ENCODE measurements at places on chromosomes 13 and 19.
A peak's percentile ranks its signal among the peaks of the same experiment; 100 is the strongest.

- DNase-seq: no peak
Observed at GRCh38 chr19:46040125-46040524, 677 bp downstream of the IGFL4 start.

- DNase-seq: no peak
Observed at GRCh38 chr13:42106998-42107397, 58.5 kb downstream of the DGKH start.

DNA sequence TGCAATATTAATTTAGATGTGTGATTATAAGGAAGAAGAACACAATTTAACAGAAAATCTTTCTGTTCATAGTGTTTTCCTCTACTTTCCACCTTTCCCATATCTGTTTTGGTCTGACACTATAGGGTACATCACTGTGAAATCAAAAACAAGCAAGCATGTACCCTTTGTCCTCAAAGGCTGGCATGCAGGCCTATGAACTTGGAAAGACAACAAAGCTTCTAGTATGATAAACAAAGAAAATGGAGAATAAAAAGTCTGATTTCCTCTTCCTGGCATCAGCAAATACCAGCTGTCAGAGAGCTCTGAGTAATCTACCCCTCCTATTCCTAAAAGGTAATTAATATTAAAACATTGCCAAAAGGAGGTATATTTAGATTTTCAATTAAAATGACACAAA, 5.6 kb upstream of the NEK3 start:
- no peak for DNase-seq

DNA sequence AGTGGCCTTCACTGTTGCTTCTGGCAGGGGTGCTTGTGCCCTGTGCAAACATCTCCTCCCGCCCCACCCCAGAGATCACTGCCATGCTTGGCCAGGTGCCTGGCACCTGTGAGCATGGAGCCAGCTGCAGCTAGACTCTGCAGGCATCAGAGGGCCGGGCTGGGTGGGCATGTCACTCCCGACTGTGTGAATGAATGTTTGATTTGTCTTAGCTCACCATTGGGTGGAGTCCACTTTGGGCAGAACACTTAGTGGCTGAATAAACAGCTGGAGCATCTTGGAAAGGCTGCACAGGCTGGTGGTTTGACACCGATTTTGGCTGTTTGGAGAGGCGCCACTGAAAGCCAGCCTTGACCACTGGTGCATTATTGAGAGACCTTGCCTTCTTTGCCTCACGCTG, 267.3 kb downstream of the DLEU7 start:
- no peak for DNase-seq

DNA sequence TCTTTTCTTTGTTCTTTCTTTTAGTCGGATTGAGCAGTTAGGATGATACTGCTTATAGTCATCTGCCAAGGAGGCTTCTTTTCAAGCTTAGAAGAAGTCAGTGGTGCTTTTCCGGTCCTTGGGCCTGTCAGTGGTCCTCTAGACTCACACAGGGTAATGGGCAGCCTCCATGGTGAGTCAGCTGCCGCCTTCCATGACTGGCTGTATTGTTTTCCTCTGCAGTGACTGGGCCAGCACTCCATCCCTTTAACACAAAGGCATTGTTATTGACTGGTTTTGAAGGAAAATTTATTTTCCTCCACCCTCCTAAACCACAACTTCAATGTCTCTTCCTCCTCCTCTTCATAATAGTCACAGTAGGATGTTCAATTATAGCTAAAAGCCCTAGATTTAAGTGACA, 47.1 kb upstream of the CNMD start:
- DNase-seq: no peak

DNA sequence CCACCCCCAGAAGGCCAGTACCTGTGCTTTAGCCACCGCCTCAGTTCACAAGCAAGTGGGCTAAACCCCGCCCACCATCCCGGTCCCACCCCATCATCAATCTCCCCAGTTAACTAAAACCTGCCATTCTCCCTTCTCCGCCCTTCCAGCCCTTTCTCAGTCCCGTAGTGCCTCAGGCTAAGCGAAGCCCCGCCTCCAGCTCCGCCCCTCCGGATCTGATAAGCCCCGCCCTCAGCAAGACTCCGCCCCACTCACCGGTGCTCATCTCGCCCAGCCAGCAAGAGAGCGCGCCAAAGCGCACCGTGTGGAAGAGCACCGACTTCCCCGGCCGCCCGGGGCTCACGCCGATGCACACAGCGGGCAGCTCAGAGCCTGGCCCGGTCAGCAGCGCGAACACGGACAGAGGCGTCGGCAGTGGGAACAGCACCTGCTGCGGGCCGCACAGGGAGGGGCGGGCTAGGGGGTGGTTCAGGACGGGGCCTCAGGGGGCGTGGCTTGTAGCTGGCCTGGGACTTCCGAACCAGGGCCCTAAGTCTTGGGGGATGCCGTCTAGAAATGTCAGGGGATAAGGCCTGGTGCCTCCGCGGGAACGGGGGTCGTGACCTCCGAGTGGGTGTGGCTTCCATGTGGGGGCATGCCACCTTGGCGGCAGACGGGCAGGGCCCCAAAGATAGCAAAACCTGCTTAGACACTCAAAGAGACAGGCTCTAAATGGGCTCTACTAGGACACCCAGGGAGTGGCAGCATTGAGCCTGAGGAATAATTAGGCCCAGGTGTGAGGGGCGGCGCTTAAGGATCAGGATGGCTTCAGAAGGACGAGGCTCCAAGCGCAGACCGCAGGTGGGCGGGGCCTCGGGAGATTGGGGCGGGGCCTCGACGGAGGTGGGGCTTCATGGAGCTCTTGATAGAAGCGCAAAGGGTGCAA, 21.4 kb downstream of the MAP4K1 start:
- no peak for DNase-seq

GRCh38 chr19:2636897-2637683, 65.4 kb downstream of the GNG7 start:
- peak; percentile 51 for DNase-seq

- no peak for DNase-seq
Observed at GRCh38 chr13:42333613-42334328, 61.8 kb downstream of the AKAP11 start.

DNA sequence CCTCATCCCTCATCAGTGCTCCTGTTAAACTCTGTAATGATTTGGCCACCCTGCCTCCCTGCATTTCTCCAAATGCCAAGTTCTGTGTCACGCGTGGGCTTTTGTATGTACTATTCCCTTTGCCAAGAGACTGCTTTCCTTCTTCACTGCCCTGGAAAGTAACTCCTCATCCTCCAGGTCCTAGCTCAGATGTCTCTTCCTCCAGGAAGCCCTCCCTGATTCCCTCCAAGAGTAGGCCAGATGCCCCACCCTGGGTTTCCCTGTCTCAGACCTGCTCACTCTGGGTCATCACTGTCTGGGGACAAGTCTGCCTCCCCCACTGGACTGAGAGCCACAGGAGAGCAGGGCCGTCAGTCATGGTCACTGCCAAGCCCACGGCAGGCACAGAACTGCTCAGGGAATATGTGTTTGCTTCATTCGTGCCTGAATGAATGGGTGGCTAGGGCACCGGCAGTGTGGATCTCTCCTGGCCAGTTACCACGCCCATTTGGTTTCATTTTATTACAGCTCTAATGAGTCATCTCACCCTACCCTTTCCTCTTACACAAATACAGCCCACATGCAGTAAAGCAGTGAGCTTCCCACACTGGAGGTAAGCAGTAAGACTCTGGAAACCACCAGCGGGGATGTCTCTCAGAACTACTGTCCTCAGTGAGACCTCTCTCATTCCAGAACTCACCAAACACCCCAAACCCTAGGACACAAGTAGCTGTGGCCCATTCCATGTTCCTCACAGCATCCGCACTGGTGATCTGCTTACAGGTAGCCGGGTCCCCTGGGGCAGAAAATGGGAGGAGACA, 12.1 kb upstream of the GPR4 start:
- no peak for DNase-seq

GRCh38 chr13:106810069-106810468, 242.1 kb upstream of the ARGLU1 start:
- no peak for DNase-seq

DNA sequence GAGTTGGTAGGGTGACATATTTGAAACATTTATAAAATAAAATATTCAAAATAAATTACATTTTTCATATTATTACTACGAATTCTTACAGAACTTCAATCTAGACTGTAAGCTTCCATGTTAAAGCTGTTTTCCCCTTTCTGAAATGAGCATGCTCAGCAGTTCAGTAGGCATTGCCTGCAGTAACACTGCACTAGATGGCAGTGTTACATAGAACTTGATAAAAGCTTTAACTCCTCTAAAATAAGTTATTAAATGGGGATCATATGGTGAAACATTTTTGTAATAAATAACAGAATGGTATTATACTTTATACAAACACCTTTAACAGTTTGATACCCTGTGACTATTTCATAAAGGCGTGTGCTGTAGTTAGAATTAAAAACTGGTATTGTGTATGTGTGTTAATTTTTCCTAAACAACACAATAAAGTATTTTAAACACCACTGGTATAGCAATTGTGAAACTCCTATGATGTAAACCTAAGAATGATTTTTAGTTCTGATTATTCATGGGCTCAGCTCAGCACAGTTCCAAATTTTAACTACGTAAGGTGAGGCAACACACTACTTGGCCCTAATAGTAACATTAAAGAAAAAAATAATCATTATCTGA, 11.6 kb upstream of the GPR18 start:
- no peak for DNase-seq

DNA sequence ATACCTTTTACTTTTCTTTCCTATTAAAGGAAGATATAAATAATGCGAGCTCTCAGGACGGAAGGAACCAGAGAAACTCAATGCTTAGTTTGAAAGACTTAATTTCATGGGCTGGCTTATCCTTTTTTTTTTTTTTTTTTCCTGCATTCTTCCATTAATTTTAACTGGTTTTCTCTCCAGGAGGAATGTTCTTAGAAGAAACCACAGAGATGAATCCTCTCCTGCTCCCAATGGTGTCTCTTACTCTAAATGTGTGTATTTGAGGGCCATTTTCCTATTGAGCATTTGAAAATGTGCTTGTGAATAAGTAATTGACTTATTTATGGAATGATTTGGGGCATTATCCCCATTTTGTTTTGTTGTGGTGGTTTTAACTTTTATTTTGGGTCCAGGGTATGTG, 494.9 kb downstream of the FOXO1 start:
- no peak for DNase-seq

GRCh38 chr13:35793823-35794222, 317.3 kb upstream of the MAB21L1 start:
- no peak for DNase-seq

DNA sequence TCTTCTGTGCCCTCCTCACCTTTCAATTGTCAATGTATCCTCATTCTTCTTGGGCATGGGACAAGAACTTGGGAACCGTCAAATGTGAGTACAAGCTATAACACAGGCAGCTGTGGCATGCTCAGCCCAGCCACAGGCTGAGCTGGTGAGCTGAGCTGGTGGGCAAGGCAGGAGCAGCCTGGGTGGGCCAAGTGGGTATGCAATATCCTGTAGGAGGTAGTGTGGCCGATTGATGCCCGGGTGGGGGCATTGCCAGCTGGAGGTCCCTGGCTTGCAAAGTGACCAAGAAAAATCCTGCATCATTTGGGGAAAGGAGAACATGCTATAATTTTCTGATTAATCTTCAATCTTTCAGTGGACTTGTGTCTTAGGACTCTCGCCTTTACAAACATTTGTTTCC, 507.2 kb upstream of the SLC10A2 start:
- no peak for DNase-seq

DNA sequence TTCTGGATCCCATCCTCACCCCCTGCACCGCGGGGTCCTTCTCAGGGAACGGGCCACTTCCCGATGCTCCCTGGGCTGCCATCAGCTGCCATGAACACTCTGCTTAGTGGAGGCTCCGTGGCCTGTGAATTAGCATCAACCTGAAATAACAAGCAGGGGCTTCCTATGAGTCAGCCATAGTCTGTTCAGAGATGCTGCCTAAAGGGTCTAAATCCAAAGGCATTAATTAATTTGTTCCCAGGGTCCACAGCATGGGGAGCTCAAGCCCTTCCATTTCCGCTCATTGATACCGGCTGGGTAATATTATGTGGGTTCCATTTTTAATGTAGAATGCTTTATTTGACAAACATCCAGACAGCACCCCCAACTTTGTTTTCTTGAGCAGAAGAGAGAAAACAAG, 341.9 kb upstream of the TMTC4 start:
- DNase-seq: no peak

- DNase-seq: peak; percentile 11
Observed at GRCh38 chr13:50801087-50801931, 42.2 kb downstream of the DLEU7 start.

DNA sequence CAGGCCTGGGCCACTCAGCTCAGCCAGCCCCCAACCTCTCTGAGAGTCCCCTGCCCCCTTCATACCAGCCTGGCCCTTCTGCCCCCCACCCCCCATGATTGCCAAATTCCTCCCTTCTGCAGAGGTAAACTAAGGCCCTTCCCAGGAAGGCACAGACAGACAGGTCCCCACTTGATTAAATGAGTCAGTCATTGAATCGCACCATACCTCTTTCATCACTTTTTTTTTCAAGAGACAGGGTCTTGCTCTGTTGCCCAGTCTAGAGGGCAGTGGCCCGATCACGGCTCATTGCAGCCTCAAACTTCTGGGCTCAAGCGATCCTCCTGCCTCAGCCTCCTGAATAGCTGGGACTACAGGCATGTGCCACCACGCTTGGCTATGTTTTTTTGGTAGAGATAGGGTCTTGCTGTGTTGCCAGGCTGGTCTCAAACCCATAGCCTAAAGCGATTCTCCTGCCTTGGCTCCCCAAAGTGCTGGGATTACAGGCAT, 6.0 kb downstream of the PODNL1 start:
- no peak for DNase-seq

- no peak for DNase-seq
Observed at GRCh38 chr19:8498295-8498694, 4.1 kb downstream of the PRAM1 start.

DNA sequence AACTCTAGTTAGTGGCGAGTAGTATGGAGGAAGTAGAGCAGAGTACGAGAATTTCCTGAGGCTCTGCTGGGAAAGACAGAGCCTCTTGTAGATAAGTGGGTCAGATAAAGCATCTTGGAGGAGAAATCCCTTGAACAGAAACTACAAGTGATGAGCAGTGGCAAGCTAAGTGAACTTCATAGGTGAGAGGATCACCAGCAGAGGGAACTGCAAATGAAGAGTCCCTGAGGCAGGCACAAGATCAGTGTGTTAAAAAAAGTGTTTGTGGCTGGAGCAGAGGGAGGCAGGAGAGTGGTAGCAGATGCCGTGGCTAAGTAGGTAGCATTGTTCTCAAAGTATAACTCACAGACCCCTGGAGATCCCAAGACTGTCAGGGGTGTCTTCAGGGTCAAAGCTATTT, 437.6 kb downstream of the HS6ST3 start:
- DNase-seq: no peak

GRCh38 chr13:112457485-112457884, 81.3 kb downstream of the SPACA7 start:
- no peak for DNase-seq

GRCh38 chr19:44807162-44807561, 1.7 kb upstream of the BCAM start:
- DNase-seq: no peak
